Left cardiac atrium (tissue), 4 donors: ENCODE measurements at places on chromosomes 1 and 21. TPM values are rescaled to one million over a fixed set of nuclear protein-coding genes. Genes with fewer than 3 reads are reported as not detected.

The LPAR3 gene
- total RNA-seq = 22.1 TPM

The H6PD gene
- 40.6 TPM for total RNA-seq

The PTCH2 gene
- 0.58 TPM for total RNA-seq

The HEYL gene
- total RNA-seq = 19.1 TPM

The APOBEC4 gene
- total RNA-seq = not detected

The DNAI4 gene
- total RNA-seq = 17.5 TPM

The GLIS1 gene
- 0.37 TPM for total RNA-seq

The ARHGEF10L gene
- 40.6 TPM for total RNA-seq

The NFIA gene
- 97.8 TPM for total RNA-seq

The MSH4 gene
- total RNA-seq = 0.29 TPM

The AMY1C gene
- total RNA-seq = not detected

The TLR5 gene
- total RNA-seq = 6.5 TPM

The RNF186 gene
- not detected for total RNA-seq

The COL11A1 gene
- 0.35 TPM for total RNA-seq

The IVL gene
- not detected for total RNA-seq

The PPM1J gene
- 4.9 TPM for total RNA-seq

The CFHR5 gene
- not detected for total RNA-seq

The AIM2 gene
- 0.50 TPM for total RNA-seq

The GJA9 gene
- total RNA-seq = not detected

The NCAM2 gene
- 4.8 TPM for total RNA-seq

The SERINC2 gene
- 2.4 TPM for total RNA-seq

The BATF3 gene
- 3.9 TPM for total RNA-seq

The GUCA2A gene
- total RNA-seq = not detected

The TMEM39B gene
- total RNA-seq = 8.2 TPM

The TMEM52 gene
- 0.82 TPM for total RNA-seq

The TIAM1 gene
- 6.7 TPM for total RNA-seq

The CD84 gene
- total RNA-seq = 7.7 TPM

The NBPF15 gene
- 18.2 TPM for total RNA-seq

The TIMM17A gene
- 64.7 TPM for total RNA-seq

The KIF21B gene
- total RNA-seq = 0.94 TPM

The CFHR1 gene
- not detected for total RNA-seq

The DIO1 gene
- total RNA-seq = not detected

The KAZN gene
- total RNA-seq = 12.6 TPM

The COL18A1 gene
- total RNA-seq = 104 TPM

The AADACL4 gene
- total RNA-seq = not detected

The SIKE1 gene
- total RNA-seq = 33.2 TPM

The RAP1A gene
- 103 TPM for total RNA-seq

The IGSF9 gene
- 1.4 TPM for total RNA-seq

The SPATA21 gene
- not detected for total RNA-seq

The TNNI3K gene
- 33.0 TPM for total RNA-seq

The RIPK4 gene
- 3.0 TPM for total RNA-seq

The SPRR1B gene
- not detected for total RNA-seq

The SEC16B gene
- total RNA-seq = 2.2 TPM

The OR2T11 gene
- total RNA-seq = not detected

The TMEM82 gene
- not detected for total RNA-seq

The DYRK3 gene
- total RNA-seq = 12.4 TPM

The KCNE2 gene
- not detected for total RNA-seq

The HENMT1 gene
- total RNA-seq = 3.3 TPM

The AADACL3 gene
- total RNA-seq = 0.09 TPM

The RIMS3 gene
- 2.9 TPM for total RNA-seq
